ENCODE measurements at places on chromosomes 7 and 10.

DNA sequence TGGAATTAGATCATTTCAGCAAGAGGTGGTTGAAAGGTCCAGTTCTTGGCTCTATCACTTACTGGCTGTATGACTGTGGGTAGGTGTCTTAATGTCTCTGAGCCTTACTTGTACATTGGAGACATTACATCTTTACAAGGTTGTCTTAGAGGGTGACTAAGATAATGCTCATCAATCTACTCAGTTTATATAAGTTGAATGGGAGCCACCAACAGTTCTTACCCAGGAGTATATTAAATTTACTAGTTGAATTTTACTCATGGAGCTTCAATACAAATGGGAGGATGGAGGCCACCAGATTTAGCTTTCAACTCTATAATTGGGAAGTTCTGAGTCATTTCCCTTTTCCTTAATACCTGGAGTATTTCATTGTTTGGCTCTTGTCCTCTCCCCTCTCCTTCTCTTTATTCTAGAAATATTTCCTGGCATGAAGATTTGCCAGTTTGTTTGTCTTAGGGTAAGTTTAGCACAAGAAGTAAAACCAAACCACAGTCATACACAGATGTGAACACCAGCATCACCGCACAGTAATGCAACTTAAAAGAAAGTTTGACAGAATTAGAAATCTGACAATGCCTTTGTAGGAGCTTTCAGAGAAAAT, 222.8 kb downstream of the LRMDA start:
- no peaks in the 10 kb centered on the region for H3K4me1 ChIP-seq
- no peaks in the 10 kb centered on the region for H3K27me3 ChIP-seq
- DNase-seq, result no peak
- no peak overlapping the region for H3K27ac ChIP-seq
- H3K4me3 ChIP-seq, result no peak overlapping the region
- no peaks in the 10 kb centered on the region for H3K36me3 ChIP-seq

DNA sequence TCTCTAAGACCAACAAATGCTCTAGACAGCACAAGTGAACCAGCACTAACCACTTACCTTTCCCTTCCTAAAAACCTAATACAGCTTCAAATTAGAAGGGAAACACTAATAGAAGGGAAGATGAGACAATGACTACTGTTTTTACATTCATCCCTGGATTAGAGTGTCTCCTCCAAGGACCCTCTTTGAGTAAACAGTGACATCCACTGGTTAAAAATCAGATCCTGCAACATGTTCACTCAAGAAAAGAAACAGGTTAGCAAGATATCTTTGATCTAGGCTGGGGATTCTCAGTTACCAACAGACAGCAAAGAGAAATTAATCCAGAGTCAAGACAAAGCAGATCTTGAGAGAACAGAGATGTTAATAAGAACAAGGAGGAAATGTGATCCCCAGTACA, 177.7 kb upstream of the GHITM start:
- no peaks in the 10 kb centered on the region for H3K27me3 ChIP-seq
- H3K36me3 ChIP-seq, result no peaks in the 10 kb centered on the region
- H3K4me1 ChIP-seq, result peaks cover 18% of the 10 kb centered on the region
- DNase-seq, result no peak

DNA sequence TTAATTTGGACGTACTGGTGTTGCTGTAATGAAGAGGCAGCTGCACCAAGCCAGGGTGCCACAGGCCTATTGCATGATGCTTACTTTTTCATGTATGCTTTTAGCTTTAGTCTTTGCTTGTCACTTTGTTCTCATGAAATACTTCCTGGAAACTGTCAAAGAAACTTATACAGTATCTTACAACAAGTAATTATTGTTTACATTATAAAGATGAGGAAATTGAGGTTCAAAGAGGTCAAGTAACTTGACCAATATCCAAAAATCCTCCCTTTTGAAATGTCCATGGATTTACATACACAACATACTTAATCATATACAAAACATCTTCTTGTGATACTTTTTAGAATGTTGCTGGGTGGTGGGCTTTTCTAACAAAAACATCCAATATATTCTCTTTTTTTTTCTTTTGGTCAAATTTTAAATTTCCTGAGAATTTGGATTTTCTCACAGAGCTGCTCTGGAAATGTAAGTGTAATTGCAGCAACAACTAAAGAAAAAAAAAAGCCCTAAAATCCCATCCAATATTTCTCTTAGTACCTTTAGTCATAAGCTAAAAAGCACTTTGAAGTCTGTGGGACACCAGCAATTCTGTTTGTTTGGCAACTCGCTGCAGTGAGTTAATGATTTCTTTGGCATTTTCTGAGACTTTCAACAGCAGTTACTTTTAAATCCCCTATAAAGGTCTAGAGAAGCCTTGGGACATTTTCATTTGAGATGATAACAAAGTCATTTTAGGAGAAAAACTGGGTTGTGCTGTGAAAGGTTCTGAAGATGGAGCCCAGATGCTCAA, 500.6 kb upstream of the IGFBP3 start:
- DNase-seq, result no peak
- no peak overlapping the region for H3K27ac ChIP-seq
- no peaks in the 10 kb centered on the region for H3K4me1 ChIP-seq

DNA sequence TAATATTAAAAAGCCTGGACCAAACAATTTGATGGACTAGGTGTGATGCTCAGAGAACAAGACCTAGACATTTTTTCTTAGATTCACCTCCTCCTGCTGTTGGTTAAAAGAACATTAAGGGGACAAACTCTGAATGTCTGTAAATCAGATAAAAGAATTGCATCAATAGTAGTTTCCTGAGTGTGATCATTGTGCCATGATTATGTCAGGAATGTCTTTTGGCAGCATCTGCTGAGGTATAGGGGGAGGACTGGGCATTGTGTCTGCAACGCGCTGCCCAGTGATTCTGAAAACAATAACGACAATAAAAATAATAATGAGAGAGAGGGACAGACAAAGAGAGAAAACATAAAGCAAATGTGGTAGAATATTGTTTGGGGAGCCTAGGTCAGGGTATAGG, 6.9 kb downstream of the C7orf57 start:
- no peak for DNase-seq
- H3K27ac ChIP-seq, result no peak overlapping the region
- H3K36me3 ChIP-seq, result no peaks in the 10 kb centered on the region
- no peaks in the 10 kb centered on the region for H3K27me3 ChIP-seq
- H3K4me3 ChIP-seq, result no peak overlapping the region

GRCh38 chr10:124736491-124737136, 7.6 kb downstream of the FAM53B start:
- no peak overlapping the region for H3K27ac ChIP-seq
- no peak overlapping the region for H3K4me3 ChIP-seq
- H3K36me3 ChIP-seq, result peaks cover 5% of the 10 kb centered on the region
- DNase-seq, result no peak
- H3K4me1 ChIP-seq, result peaks cover 97% of the 10 kb centered on the region
